Fibroblast of the conjunctiva (primary cell): ENCODE measurements at places on chromosomes 13 and 19.

GRCh38 chr19:2661615-2662014, 40.9 kb downstream of the GNG7 start:
- no peak for DNase-seq

- no peak for DNase-seq
Observed at GRCh38 chr13:47747901-47748300, 253.2 kb downstream of the SUCLA2 start.

- DNase-seq = no peak
Observed at GRCh38 chr19:36106991-36107390, 4.0 kb upstream of the OVOL3 start.

- no peak for DNase-seq
Observed at GRCh38 chr19:39307046-39307821, 11.0 kb downstream of the IFNL1 start.

DNA sequence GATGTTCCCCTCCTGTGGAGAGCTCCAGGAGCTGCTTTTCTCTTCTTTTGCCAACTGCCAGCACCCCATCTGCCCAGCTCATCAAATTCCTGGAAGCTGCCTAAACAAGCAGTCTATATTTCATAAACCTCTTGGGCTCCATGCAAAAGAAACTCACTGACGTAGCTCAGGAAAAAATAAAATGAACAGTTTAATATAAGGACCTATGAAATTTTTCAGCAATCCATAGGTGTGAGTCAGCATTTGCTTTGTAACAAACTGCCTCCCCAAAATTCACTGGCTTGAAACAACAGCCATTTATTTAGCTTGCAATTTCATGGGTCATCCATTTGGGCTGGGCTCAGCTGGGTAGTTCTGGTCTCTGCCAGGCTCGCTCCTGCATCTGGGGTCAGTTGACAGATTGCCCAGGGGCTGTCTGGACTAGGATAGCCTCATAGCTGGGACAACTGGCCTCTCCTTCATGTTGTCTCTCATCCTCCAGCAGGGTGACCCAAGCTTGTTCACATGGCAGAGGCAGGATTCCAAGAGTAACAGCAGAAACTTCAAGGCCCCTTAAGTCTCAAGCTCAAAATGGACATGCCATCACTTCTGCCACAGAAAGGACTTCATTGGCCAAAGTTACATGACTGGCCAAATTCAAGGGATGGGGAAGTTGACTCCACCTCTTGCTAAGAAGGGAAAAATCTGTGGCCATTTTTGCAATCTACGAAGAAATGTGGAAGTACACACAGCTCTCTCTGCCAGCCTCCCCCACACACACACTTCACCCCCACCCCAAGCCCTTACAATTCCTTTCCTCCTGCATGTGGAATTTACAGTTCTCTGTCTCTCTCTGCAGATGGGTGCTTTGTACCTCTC, 7.9 kb upstream of the PVR start:
- DNase-seq = no peak
